ENCODE measurements at places on chromosomes 16 and 17. TPM values are rescaled to one million over a fixed set of nuclear protein-coding genes. Genes with fewer than 3 reads are reported as not detected.

Gene HBM
- total RNA-seq, result not detected

DNA sequence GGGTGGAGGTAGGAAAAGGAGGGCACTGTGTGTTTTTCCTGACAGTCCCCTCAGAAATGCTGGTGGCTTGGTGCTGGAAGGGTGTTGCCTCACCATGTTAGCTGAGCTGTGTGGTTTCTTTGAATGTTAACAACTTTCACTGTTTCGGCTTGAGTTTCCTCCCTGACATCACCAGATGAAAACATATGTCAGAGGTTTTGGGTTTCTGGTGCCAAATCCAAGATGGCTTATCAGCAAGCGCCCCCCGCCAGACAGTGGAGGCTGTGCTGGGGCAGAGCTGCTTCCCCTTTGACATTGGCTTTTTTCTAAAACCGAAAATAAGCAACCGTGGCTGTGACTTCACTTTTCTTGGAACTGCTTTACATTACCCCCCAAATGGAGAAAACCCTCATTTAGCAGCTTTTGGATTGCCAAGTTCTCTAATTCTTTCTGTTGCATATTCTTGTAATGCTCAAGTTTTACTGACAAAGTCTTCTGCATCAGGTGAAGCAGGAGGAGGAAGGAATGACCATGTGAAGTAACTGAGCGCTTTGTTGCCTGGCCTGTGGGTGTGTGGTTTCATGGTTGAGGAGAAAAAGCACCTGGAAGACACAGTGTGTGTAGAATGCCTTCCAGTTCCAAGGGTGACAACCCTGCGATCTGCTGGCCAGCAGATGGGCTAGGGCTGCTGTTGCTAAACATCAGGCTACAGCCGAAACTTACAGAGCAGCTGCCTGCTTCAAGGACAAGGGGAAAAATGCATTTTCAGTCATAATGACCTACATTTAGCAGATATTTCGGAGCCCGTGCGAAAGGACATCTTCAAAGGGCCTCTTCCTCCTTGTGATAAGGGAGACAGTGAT is 9.7 kb downstream of the RMI2 start:
- peak overlapping the region; percentile 90 for H3K27ac ChIP-seq
- peak; percentile 79 for DNase-seq
- H3K27me3 ChIP-seq, result no peaks in the 10 kb centered on the region
- H3K4me3 ChIP-seq, result peak overlapping the region; percentile 47
- no peaks in the 10 kb centered on the region for H3K36me3 ChIP-seq

DNA sequence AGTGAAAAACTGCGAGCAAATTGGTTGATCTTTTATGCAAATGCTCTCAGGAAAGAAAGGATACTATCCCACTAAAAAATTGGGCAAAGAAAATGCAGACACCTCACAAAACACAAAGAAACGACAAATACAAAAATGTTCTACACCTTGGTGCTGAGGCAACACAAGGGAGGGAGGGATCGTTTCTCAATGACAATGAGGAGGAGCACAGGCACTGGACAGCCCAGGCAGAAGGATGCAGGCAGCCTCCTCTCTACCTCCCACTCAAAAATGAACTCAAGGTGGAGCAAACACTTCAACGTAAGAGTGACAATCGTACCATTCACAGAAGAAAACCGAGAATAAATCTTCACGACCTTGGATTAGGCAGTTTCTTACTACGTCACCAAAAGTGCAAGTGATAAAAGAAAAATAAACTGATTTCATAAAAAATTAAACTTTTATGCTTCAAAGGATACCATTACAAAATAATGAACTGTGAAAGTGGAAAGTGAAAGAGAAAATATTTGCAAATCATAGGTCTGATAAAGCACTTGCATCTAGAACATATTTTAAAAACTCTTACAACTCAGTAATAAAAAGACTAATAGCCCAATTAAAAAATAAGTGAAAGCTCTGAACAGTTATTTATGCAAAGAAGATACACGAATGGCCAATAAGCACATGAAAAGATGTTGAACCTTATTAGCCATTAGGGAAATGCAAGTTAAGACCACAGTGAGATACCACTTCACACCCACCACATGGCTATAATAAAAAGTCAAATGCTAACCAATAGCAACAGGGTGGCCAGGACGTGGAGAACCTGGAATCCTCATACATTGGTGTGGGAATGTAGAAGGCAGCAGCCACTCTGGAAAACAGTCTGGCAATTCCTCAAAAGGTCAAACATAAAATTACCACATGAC is 80.8 kb upstream of the TRAP1 start:
- H3K4me1 ChIP-seq, result peaks cover 26% of the 10 kb centered on the region
- peaks cover 3% of the 10 kb centered on the region for H3K36me3 ChIP-seq
- no peak for DNase-seq
- H3K27ac ChIP-seq, result peak overlapping the region; percentile 63
- peak overlapping the region; percentile 47 for H3K4me3 ChIP-seq
- H3K27me3 ChIP-seq, result no peaks in the 10 kb centered on the region

DNA sequence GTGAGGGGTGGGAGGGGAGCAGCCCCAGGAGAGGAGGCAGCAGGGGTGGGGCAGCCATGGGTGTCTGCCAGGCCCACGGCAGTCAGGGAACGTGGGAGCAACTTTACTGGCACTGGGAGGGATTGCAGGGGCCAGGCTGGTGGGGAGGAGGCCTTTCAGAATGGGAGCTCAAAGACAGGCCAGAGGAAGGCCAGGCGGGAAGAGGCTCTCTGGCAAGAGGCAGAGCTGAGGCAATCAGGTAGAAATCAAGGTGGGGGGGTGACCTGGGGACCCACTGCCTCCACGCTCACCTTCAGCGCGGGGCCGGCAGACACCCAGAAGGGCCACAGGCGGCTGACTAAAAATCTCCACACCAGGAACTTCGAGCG is 11.9 kb upstream of the GSE1 start:
- DNase-seq, result no peak
- peaks cover 20% of the 10 kb centered on the region for H3K4me1 ChIP-seq
- H3K27ac ChIP-seq, result no peak overlapping the region
- peaks cover 1% of the 10 kb centered on the region for H3K36me3 ChIP-seq
- no peak overlapping the region for H3K4me3 ChIP-seq
- H3K27me3 ChIP-seq, result no peaks in the 10 kb centered on the region

Gene KNOP1
- 27.0 TPM for total RNA-seq

GRCh38 chr17:6279659-6280058 is 155.3 kb downstream of the AIPL1 start:
- H3K27me3 ChIP-seq, result peaks cover 2% of the 10 kb centered on the region
- DNase-seq, result no peak
- H3K36me3 ChIP-seq, result no peaks in the 10 kb centered on the region
- H3K4me3 ChIP-seq, result no peak overlapping the region

Gene ABCA6
- total RNA-seq, result 14.3 TPM

Gene UNC13D
- 63.9 TPM for total RNA-seq

DNA sequence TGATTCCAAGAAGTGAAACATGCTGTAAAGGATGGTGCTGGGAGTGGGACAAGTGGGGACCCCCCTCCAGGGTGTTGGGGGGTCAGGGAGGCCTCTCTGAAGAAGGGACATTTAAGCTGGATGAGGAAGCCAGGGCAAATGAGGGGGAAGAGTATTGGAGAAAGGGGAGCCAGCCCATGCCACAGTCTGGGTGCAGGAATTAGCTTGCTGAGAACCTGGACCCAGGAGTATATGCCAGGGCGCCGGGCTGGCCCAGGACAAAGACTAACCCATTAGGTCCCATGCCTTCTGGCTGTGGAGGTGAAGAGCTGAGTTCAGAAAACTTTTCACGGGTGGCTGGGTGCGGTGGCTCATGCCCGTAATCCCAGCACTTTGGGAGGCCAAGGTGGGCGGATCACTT is 45.6 kb upstream of the PIK3R6 start:
- no peak for DNase-seq
- H3K4me3 ChIP-seq, result no peak overlapping the region
- H3K36me3 ChIP-seq, result peaks cover 34% of the 10 kb centered on the region
- no peak overlapping the region for H3K27ac ChIP-seq

GRCh38 chr16:3858801-3859200 is 21.7 kb downstream of the CREBBP start:
- no peak overlapping the region for H3K27ac ChIP-seq
- peaks cover 8% of the 10 kb centered on the region for H3K36me3 ChIP-seq
- no peaks in the 10 kb centered on the region for H3K27me3 ChIP-seq
- H3K4me1 ChIP-seq, result peaks cover 66% of the 10 kb centered on the region
- H3K4me3 ChIP-seq, result no peak overlapping the region

Gene BAIAP3
- 0.56 TPM for total RNA-seq

GRCh38 chr16:73285436-73286201 is 237.7 kb upstream of the ZFHX3 start:
- no peak for DNase-seq
- H3K4me3 ChIP-seq, result no peak overlapping the region

DNA sequence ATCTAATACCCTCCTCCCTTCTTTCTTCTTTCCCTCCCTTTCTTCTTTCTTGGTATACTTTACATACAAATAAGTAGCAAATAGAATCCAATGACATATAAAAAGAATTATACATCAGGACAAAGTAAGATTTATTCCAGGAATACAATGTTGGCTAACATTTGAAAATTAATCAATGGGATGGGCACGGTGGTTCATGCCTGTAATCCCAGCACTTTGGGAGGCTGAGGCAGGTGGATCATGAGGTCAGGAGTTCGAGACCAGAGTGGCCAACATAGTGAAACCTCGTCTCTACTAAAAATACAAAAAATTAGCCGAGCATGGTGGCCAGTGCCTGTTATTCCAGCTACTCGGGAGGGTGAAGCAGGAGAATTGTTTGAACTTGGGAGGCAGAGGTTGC is 72.1 kb downstream of the BCAS3 start:
- H3K27me3 ChIP-seq, result no peaks in the 10 kb centered on the region
- H3K4me1 ChIP-seq, result no peaks in the 10 kb centered on the region
- no peaks in the 10 kb centered on the region for H3K36me3 ChIP-seq
- DNase-seq, result no peak
- no peak overlapping the region for H3K4me3 ChIP-seq

DNA sequence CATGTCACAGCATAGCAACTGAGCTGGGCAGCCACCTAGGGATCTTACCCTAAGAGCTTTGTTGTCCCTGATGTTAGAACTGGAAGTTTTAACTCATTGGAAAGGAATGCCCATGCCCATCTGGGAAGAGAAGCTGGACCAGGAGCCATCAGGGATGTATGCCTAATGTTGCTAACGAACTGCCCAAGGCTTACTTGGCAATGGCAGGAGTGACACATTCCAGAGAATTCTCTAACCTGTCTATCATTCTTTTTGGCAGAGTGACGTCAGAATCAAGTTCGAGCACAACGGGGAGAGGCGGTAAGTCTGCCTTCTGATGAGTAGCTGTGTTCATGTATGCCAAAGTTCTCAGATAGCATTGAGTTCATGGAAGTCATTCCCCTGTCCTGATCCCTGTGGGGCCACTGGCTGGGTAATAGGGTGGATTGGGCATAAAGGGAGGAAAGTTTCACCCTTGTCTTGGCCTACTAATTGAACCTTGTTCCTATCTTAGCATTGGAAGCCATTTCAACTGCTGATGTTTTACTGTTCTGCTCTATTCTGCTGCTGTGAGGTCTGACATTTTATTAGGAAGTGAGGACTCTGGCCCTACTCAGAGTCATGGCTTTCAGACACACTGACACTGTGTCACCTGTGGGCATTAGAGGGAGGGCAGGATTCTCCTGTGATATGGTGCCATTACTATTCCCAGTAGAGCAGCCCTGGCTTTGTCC is 23.7 kb downstream of the MAP3K3 start:
- peaks cover 26% of the 10 kb centered on the region for H3K4me1 ChIP-seq
- peak overlapping the region; percentile 85 for H3K27ac ChIP-seq
- no peak overlapping the region for H3K4me3 ChIP-seq
- no peaks in the 10 kb centered on the region for H3K27me3 ChIP-seq
- no peak for DNase-seq
- peaks cover 4% of the 10 kb centered on the region for H3K36me3 ChIP-seq

GRCh38 chr16:87722590-87723225 is 43.1 kb downstream of the KLHDC4 start:
- H3K4me3 ChIP-seq, result no peak overlapping the region
- peak overlapping the region; percentile 87 for H3K27ac ChIP-seq
- DNase-seq, result no peak
- H3K36me3 ChIP-seq, result peaks cover 30% of the 10 kb centered on the region
- H3K4me1 ChIP-seq, result peaks cover 25% of the 10 kb centered on the region

GRCh38 chr16:77511053-77511452 is 76.2 kb upstream of the ADAMTS18 start:
- no peak overlapping the region for H3K4me3 ChIP-seq
- no peak overlapping the region for H3K27ac ChIP-seq
- DNase-seq, result no peak
- H3K4me1 ChIP-seq, result no peaks in the 10 kb centered on the region

Gene TMEM132E
- not detected for total RNA-seq

- H3K4me3 ChIP-seq, result no peak overlapping the region
- H3K27me3 ChIP-seq, result no peaks in the 10 kb centered on the region
- H3K36me3 ChIP-seq, result no peaks in the 10 kb centered on the region
- no peaks in the 10 kb centered on the region for H3K4me1 ChIP-seq
- DNase-seq, result peak; percentile 8
These were observed 28.4 kb upstream of the TMC5 start for GRCh38 chr16:19389246-19389645.

GRCh38 chr17:33642002-33642401 is 348.9 kb upstream of the ASIC2 start:
- no peak overlapping the region for H3K4me3 ChIP-seq
- no peaks in the 10 kb centered on the region for H3K4me1 ChIP-seq
- no peak for DNase-seq
- H3K27ac ChIP-seq, result no peak overlapping the region
- no peaks in the 10 kb centered on the region for H3K27me3 ChIP-seq
- no peaks in the 10 kb centered on the region for H3K36me3 ChIP-seq

Gene ARL5C
- total RNA-seq, result not detected

Gene IL34
- total RNA-seq, result not detected

DNA sequence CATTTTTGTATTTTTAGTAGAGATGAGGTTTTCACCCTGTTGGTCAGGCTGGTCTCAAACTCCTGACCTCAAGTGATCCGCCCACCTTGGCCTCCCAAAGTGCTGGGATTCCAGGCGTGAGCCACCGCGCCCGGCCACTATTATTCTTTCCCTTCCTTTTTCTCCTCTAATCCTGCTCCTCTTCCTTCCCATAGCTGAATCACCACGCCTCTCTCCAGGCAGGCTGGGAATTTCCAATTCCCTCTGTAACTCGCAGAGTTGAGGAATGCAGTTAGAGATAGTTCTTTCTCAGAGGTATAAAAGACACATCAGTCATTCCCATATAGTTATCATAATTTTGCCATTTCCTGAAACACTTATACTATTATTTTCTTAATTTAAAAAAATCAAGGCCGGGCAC is 11.2 kb downstream of the METTL16 start:
- H3K27me3 ChIP-seq, result no peaks in the 10 kb centered on the region
- no peak for DNase-seq
- no peak overlapping the region for H3K4me3 ChIP-seq
- H3K36me3 ChIP-seq, result no peaks in the 10 kb centered on the region
- H3K4me1 ChIP-seq, result no peaks in the 10 kb centered on the region
